ENCODE measurements at places on chromosomes 11 and 22. TPM values are rescaled to one million over a fixed set of nuclear protein-coding genes. Genes with fewer than 3 reads are reported as not detected.

GRCh38 chr11:118908264-118908663 lies 17.5 kb downstream of the BCL9L start:
- DNase-seq = no peak

OR6A2 gene
- not detected for polyA plus RNA-seq

DNA sequence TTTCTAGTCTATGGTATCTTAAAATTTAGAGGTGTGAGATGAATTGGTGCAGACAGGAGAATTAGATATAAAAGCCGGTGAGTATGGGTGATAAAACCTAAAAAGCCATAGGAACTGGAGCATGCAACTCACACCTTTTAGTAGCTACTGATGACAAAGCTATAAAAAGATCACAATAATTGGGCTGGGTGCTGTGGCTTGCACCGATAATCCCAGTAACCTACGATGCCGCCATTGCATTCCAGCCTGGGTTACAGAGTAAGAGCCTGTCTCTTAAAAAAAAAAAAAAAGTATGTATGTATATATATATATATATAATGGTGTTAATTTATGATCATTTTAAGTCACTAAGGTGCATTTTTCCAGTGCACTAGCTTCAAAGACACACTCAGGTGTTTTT lies 17.2 kb downstream of the WEE1 start:
- no peak for DNase-seq

- no peak for DNase-seq
Measured at GRCh38 chr11:2989551-2989950, 2.6 kb downstream of the NAP1L4 start.

- no peak for DNase-seq
Measured at GRCh38 chr22:32034275-32034674, 8.8 kb upstream of the SLC5A1 start.

FOLR3 gene
- polyA plus RNA-seq = 14.0 TPM

GRCh38 chr22:32916025-32916424 lies 114.5 kb downstream of the TIMP3 start:
- no peak for DNase-seq

- no peak for DNase-seq
Measured at GRCh38 chr22:49099496-49100124, 728.1 kb downstream of the BRD1 start.

Data from lung (tissue), 17 donors.